Activated T-helper 2 cell treated with anti-CD3 and anti-CD28 coated beads, Interferon-gamma antibody, Interleukin-2, Interleukin-4, amounts not matched to agents 10 μg/mL and 5 μg/mL and 100 μg/mL, durations not matched to agents 14 hours and 24 hours and 36 hours (primary cell): ENCODE measurements at places on chromosomes 7 and 10.

DNA sequence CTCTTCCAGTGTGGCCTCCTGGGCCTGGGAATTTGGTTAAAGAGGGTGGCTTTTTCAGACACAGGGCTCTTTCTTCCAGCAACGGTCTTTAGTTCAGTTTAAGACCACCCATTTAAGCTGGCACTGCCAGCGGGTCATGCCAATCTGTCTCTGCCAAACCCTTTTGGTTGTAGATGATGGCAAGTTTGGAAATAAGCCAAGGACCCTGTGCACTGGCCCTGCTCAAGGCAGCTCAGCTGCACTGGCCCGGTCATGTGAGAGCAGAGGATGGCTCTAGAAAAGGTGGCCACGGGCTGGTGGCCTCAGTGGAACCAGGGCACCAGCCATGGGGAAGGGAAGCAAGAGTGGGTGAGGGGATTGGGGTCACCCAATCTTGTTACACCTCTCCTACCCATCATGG lies 294.1 kb downstream of the GLRX3 start:
- no peaks in the 10 kb centered on the region for H3K27me3 ChIP-seq
- H3K36me3 ChIP-seq: no peaks in the 10 kb centered on the region
- DNase-seq: no peak
- no peak overlapping the region for H3K4me3 ChIP-seq

DNA sequence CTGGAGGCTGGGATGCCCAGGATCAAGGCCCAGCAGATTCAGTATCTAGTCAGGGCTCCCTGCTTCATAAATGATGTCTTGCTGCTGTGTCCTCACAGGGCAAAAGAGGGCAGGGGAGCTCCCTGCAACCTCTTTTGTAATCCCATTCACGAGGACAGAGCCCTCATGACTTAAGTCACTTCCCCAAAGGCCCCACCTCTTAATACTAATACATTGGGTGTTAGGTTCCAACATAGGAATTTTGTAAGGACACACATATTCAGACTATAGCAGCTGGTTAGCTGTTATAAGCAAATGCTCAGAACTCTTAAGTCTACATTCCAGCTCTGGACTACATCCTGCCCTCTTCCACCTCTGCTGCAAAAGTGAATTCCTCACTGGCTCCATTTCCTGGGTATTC lies 63.0 kb downstream of the VOPP1 start:
- DNase-seq: no peak
- H3K4me1 ChIP-seq: peaks cover 27% of the 10 kb centered on the region
- no peak overlapping the region for H3K27ac ChIP-seq
- H3K27me3 ChIP-seq: no peaks in the 10 kb centered on the region
- H3K4me3 ChIP-seq: no peak overlapping the region

DNA sequence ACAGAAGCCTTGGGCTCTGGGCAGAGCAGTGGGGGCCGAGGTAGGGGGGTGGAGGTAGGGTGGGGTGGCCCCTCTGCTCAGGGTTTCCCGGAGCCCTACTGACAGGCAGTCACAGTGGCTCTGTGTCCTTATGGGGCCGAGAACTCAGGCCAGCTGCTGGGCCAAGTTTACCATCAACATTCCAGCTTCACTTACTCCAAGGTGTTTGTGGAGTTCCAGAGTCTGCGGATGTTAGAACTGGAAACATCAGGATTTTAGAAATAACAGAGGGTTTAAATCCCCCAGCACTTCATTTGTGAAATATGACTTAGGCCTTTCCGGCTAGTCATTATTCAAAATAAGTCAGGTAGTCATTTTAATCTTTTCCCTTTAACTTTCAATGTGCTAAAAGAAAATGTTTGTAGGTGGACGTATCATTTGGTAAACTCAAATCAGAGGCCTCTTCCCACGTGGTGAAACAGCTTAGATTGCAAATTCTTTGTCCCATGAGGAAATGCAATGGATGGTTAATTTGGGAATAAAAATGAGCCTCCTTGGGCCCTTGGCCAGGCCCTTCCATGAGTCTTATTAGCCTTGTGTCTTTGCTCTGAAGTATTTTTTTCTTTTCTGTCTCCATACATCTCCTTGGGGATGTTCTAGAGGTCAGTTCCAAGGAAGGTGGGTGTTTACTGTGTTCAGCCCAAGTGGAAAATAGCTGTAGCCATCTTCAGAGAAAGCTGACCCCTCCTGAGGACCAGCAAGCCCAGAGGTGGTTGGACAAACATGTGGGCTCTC lies 99.6 kb upstream of the BTBD16 start:
- H3K27me3 ChIP-seq: peaks cover 3% of the 10 kb centered on the region
- H3K4me3 ChIP-seq: no peak overlapping the region
- no peaks in the 10 kb centered on the region for H3K4me1 ChIP-seq
- H3K36me3 ChIP-seq: no peaks in the 10 kb centered on the region

GRCh38 chr10:112588225-112588990 lies 141.4 kb downstream of the VTI1A start:
- no peaks in the 10 kb centered on the region for H3K36me3 ChIP-seq
- H3K4me1 ChIP-seq: peaks cover 3% of the 10 kb centered on the region
- H3K27me3 ChIP-seq: no peaks in the 10 kb centered on the region
